ENCODE measurements at places on chromosomes 2 and 18.

- DNase-seq, result no peak
Measured at GRCh38 chr2:217120429-217120828, 260.6 kb upstream of the TNP1 start.

DNA sequence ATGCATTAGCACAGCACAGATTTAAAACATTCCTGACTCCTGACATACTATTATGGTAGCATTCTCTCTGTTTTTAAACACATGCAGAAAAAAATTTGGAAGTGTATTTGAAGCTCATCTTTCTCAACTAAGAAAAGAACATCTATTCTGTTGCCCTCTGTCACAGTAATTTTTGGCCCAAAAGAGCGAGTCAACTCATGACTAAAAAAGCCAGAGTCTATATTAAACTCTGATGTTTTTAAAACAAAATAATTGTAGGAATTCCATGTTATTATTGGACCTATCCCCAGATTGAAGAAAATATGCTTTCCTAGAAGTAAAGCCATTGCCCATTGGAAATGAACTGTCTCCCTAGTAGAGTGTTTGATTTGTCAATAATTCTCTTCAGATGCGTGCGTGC is 96.7 kb downstream of the CRIM1 start:
- no peak for DNase-seq

DNA sequence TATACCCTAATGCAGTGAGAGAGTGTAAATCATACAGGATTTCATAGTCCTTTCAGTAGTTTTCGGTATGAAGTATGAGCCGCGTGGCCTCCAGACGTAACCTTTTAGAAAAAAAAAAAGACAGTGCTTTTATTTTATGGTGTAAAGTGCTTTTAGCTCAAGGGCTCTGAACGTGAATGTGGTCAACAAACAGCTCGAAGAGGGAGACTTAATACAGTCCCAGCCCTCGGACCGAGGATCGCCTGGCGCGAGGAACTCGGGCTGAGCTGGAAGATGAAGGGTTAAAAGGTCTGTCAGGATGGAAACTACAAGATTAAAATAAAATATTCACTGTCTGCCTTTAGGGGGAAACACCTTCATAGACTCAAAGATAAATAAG is 4.0 kb upstream of the BCL11A start:
- no peak for DNase-seq

DNA sequence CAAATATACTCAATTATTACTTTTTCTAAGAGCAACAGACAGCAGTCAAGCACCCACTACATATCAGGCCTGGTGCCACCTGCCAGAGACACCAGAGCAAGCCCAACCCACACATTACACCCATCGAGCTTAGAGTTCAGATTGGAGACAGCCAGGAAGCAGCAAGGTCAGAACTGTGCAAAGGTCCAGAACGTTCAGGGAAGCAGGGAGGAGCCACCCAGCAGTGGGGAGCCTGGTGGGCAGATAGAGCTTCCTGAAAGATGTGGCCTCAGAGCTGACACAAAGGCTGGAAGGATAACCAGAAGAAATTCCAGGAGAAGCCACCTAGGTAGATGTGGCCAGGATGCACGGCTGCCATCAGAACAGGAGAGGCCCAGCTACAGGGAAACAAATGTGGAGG is 440.5 kb upstream of the ID2 start:
- no peak for DNase-seq

DNA sequence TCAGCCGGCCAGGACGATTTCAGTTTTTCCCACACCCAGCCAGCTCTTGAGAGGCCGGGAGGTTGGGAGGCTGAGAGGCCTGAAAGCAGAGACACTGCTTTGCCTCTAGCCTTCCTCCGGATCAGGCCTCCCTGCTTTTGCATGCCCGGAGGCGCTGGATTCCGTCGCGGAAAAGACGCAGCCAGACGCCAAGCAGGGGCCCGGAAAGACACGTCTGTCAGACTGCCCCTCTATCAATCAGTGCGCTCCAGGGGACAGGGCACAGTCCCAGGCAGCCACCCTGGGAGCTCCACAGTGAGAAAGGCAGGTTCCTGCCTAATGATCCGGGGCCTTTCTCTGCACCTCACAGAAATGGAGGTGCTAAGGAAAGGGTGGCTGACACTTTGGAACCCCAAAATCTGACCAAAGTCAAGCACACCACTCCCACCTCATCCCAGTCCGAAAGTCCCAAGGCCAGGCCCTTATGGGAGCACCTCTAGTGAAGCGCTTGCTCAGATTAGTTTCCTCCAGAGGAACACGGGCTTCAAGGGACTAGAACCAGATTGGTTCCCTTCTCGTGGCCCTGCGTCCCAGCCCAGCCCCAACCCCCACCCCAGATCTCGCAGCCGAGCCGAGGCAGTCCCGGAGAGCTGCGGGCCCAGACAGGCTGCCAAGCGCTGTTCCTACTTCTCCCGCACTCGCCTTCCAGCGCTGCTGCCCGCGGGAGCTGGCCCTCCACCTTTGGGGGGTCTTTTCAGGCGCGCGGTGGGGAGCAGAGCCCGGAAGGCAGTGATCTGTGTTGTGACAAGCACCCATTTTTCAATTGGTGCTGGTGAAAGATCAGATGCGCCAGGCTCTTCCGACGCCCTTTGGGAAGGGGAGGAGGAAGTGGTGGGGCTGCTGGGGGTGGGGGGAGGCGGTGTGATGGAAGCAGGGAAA is 5.0 kb downstream of the DLX1 start:
- DNase-seq, result no peak

- no peak for DNase-seq
Measured at GRCh38 chr18:36441426-36442240, 144.1 kb downstream of the FHOD3 start.

DNA sequence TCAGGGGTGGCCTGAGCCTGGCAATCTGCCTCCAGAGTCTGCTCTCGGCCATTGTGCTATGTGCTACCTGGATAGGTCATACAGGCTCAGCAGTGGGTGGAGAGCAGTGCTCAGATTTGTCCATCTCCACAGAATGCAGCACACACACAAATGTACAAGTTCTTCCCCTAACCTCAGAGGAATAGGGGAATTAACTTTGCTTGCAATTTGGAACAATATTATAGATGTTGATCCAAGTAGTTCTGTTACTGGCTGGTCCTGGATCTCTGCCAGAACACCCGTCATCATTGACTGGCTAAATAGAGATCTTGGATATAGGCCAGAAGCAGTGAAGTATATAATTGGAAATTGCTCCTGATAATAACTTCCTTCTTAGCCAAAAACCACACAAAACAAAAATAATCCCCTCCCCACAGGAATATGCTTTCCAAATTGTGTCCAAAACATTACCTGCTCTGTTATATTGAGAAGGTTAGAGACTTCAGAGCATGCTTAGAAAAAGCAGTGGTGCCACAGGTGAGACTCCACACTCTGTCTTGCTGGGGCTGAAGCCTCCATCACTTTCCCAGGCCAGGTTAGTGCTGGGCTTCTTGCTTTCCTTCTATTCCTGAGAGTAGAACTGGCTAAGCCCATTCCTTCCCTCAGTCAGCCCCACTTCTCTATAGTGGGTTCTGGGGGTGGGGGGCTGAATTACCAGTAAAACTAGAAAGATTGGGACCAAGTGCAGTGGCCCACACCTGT is 38.8 kb downstream of the NCAPH start:
- DNase-seq, result no peak

GRCh38 chr2:224937887-224938286 is 104.4 kb downstream of the DOCK10 start:
- no peak for DNase-seq

DNA sequence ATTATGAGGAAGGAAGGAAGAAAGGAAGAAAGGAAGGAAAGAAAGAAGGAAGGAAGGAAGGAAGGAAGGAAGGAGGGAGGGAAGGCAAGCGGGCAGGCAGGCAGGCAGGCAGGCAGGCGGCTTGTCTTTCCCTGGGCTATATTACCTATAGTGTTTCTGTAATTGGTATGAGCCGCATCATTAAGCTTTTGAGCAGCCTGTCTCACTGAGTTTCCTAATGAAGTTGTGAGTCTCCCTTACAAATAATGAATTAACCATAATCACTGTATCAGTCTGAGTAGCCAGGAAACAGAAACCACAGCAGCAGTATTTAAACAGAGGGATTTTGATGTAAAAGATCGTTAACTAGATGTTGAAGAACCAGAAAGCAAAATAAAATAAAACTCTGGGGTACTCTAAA is 11.8 kb upstream of the SULT1C3 start:
- no peak for DNase-seq

DNA sequence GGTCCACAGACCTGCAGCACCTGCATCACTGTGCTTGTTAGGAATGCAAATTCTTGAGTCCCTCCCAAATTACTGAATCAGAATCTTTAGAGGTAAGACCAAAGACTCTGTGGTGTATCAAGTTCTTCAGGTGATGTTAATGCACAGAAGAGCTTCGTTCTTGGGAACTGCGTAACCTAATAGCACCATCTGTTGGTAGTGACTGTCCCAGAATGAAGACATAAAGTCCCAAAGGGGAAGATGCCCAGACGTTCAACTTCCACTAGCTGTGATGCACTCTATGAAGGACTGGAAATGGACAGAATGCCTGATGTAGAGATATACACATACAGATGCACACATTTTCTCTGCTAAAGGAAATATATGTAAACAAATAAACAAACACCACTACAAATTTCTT is 576.0 kb downstream of the LRP1B start:
- peak; percentile 37 for DNase-seq

DNA sequence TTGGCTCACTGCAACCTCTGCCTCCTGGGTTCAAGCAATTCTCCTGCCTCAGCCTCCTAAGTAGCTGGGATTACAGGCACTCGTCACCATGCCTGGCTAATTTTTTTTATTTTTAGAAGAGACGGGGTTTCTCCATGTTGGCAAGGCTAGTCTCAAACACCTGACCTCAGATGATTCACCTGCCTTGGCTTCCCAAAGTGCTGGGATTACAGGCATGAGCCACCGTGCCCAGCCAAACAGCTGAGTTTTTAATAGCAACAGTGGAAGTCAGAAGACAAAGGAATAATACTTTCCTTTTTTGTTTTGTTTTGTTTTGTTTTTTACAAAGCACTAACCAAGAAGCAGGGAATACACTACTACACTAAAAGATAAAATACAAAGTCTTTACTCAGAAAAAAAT is 16.9 kb downstream of the GPR75 start:
- DNase-seq, result no peak

- DNase-seq, result no peak
Measured at GRCh38 chr2:178506949-178507348, 26.7 kb downstream of the PLEKHA3 start.

- no peak for DNase-seq
Measured at GRCh38 chr2:119713819-119714490, 35.0 kb downstream of the TMEM177 start.

GRCh38 chr2:240356700-240357640 is 78.5 kb upstream of the GPC1 start:
- DNase-seq, result no peak

- DNase-seq, result peak; percentile 55
Measured at GRCh38 chr18:47754311-47755101, 176.0 kb downstream of the SMAD2 start.

DNA sequence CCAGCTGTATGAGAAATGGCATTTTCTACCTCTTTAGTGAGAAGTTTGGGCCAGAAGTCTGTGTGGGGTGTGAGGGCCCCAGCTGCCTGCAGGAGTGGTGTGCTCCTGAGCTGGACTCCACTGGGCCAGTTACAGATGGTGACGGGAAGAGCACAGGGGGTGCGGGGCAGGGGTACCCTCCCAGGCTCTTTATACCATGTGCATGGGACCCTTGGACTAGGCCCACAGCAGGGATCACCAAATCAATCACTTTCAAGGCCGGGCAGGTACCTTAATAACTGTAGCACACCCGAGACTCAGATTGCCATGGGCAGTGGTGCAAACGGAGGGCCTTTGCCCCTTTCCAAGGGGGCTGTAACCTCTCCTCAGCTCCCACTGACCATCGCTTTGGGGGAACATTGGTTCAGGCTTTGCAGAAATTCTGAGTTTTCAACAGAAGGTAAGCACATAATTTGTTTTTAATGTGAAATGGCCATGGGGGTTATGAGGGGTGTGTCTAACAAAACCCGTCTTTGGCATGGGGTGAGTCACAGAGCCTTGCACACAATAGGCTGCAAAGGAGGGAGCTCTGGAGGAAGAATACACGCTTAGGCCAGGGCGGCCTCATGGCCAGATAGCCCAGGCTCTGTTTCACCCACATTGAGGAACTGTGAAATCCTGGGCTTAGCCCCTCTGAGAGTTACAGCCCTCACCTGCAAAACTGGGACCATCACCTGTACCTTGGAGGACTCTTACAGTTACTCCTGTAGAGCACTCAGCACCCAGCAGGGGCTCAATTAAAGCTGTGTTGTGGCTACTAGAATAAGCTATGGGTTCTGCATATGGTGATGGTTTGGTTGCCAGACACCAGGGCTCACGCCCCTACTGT is 141.0 kb upstream of the BCL2L11 start:
- no peak for DNase-seq

DNA sequence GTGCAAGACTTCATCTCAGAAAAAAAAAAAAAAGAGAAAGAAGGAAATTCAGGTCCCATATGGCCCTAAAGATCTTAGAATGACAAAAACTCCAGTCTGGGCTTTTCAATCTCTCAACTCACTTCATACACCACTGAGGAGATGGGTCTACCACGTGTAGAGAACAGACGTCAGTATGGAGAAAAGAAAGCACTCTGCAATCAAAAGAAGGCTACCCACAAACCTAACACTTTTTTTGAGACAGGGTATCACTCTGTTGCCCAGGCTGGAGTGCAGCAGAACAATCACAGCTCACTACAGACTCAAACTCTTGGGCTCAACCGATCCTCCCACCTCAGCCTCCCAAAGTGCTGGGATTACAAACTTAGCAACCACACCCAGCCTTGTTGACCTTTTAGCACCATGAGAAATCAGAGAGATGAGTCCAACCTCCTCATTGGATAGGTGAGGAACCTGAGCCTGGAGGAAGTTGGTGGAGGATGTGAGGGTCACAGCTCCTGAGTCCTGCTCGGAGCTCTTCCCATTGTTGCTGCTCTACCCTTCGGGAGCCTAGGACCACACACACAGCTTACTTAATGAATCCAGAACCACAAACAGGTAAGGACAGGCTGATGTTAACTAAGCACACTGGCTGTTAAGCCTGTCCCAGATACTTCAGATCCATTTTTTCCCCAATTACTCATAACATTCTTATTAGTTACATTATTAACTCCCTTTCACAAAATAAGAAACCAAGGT is 23.7 kb downstream of the TBC1D8 start:
- no peak for DNase-seq

- no peak for DNase-seq
Measured at GRCh38 chr18:67525328-67526099, 9.0 kb upstream of the DSEL start.

GRCh38 chr2:136255127-136255526 is 137.2 kb upstream of the CXCR4 start:
- no peak for DNase-seq

GRCh38 chr2:1777781-1778180 is 33.5 kb upstream of the PXDN start:
- no peak for DNase-seq

GRCh38 chr18:38868757-38869156 is 1303.2 kb upstream of the CELF4 start:
- DNase-seq, result no peak

GRCh38 chr18:48191494-48191893 is 217.7 kb downstream of the ZBTB7C start:
- no peak for DNase-seq

GRCh38 chr2:3280197-3280596 is 97.4 kb downstream of the EIPR1 start:
- DNase-seq, result no peak

GRCh38 chr2:47309472-47309951 is 93.4 kb upstream of the MSH2 start:
- peak; percentile 62 for DNase-seq

GRCh38 chr18:6537475-6537874 is 122.8 kb upstream of the L3MBTL4 start:
- no peak for DNase-seq
